ENCODE measurements at places on chromosomes 16 and 17.

DNA sequence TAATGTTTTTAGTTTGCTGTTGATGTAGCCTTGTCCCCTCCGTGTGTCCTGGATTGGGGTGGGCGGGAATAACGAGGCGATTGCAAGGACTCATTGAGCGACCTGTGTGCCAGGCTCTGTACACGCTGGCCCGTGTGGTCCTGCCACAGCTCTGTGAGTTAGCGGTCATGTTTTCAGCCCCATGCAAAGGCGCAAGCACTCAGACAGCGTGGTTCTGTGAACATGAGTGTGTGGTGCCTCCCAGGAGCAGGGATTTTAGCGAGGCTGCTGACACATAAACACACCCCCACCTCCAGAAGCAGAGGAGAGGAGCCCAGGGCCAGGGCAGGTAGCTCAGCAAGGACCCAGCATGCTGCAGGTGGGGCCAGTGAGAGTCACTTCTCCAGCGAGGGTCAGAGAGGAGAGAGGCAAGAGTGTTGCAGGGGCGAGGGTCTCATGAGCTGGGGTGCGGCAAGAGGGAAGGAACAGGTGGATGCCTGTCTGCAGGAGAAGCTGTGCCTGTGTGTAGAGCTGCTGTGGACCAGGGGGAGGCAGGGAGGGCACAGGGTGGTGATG is 115.3 kb downstream of the OR1D5 start:
- no peak for DNase-seq

GRCh38 chr17:2064980-2065785 is 10.3 kb downstream of the HIC1 start:
- DNase-seq = no peak

GRCh38 chr16:4372578-4373355 is 1.1 kb downstream of the VASN start:
- peak; percentile 55 for DNase-seq

DNA sequence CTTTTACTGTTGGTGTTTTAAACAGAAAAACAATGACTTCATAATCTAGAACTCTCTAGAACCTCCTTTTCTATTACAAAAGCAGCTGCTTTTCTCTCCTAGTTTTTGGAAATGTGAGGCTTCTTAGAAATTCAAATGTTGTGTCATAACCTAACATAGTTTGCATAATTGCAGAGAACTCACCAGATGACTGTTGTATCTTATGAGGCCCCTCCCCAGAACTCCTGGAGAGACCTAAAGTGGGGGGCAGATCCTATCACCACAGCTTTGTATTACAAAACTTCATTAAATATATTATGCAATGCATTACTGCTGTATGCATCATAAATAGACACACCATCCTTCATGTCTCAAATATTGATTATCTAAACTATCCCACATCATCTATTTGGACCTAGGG is 538.7 kb upstream of the HSBP1 start:
- DNase-seq = no peak

DNA sequence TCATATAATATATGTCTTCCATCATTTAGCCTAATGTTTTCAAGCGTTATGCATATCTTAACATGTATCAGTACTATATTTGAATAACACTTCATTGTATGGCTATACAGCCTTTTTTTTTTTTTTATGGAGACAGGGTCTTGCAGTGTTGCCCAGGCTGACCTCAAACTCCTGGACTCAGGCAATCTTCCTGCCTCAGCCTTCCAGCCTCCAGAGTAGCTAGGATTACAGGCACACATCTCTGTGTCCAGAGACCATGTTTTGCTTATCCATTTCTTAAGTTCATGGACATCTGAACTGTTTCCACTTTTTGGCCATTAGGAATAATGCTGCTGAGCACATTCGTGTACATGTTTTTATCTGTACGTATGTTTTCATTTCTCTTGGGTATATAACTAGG is 7.8 kb downstream of the BPTF start:
- DNase-seq = no peak

GRCh38 chr16:25893332-25893731 is 201.6 kb downstream of the HS3ST4 start:
- DNase-seq = no peak

DNA sequence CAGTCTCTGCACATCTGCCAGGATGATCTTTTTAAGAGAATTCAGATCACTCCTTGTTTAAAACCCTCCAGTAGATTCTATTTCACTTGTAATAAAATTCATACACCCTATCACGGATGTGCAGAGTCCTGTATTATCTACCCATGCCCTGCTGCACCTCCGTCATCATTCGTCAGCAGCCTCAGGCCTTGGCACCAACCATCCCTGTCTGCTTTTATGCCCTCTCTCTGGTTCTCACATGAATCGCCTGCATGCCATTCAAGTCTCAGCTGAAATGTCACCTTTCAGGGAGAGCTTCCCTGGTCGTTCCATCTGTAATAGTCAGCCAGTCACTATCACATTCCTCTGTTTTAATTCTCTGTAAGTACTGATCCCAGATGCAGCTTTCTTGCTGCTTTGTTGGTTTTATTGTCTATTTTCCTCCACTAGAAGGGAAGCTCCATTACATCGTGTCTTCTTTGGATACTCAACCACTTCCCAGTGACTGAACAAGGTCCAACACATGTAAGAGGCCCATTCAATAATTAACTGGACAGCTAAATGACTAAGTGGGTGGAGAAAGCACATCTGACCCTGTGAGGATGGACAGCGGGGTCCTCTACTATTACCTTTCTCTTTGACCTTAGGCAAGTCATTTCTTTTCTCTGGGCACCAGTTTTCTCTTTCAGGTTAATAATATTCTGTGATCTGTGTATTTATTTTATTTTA is 81.2 kb upstream of the GOT2 start:
- no peak for DNase-seq

- DNase-seq = peak; percentile 95
These were observed 16.3 kb upstream of the BCAR1 start for GRCh38 chr16:75267631-75268264.

GRCh38 chr17:66481271-66481670 is 178.9 kb downstream of the PRKCA start:
- DNase-seq = no peak
